Cerebellar nuclear complex (tissue), 1 donor: ENCODE measurements at places on chromosomes 13 and 19.

- DNase-seq, result no peak
Observed at GRCh38 chr19:1474011-1474764, 4.8 kb downstream of the C19orf25 start.

GRCh38 chr13:45084515-45084914 is 35.8 kb upstream of the GTF2F2 start:
- no peak for DNase-seq

GRCh38 chr13:102191951-102192502 is 209.8 kb downstream of the FGF14 start:
- DNase-seq, result no peak

- no peak for DNase-seq
Observed at GRCh38 chr13:110650436-110650835, 35.1 kb downstream of the NAXD start.

DNA sequence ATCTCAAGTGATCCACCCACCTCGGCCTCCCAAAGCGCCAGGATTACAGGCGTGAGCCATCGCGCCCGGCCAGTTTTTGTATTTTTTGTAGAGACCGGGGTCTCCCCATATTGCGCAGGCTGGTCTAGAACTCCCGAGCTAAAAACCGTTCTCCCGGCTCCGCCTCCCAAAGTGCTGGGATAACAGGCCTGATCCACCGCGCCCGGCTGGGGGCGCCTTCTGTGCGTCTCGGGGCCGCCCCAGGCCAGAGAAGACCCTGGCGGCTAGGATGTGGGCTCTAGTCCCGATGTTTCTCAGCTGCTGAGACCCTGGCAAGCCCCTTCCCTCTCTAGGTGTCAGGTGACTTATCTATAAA is 3.6 kb downstream of the ARHGAP45 start:
- DNase-seq, result no peak

- no peak for DNase-seq
Observed at GRCh38 chr19:51027126-51027806, 850 bp upstream of the KLK11 start.

DNA sequence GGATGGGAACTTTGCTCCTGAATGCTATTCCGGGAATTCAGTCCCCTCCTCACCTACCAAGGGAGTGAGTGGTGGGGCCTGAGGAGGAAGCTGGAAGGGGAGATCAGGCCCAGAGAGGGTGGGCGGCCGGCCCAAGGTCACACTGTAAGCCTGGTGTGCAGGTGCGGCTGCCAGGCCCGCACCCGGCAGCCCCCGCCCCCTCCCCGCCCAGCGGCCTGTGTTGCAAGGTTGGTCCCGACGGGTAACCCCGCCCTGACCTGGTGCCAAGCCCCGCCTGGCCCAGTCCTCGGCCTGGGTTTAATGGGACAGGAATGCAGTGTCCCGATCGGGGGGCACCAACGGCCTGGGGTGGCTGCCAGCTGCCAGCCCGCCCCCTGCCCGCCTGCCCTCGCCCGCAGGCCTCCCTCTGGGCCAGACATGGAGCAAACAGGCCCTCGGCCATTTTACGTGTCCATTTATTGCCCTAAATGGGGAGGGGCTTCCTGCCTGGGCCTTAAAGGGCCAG is 5.5 kb downstream of the ZBTB7A start:
- no peak for DNase-seq

GRCh38 chr13:23902975-23903905 is 5.9 kb upstream of the C1QTNF9B start:
- DNase-seq, result no peak

GRCh38 chr13:24827799-24828198 is 63.8 kb downstream of the RNF17 start:
- no peak for DNase-seq

- DNase-seq, result no peak
Observed at GRCh38 chr13:99813336-99814095, 158.1 kb downstream of the ZIC5 start.

- DNase-seq, result no peak
Observed at GRCh38 chr19:14683439-14683838, 6.4 kb upstream of the ZNF333 start.

GRCh38 chr19:35117799-35118198 is 2.2 kb downstream of the FXYD3 start:
- no peak for DNase-seq

DNA sequence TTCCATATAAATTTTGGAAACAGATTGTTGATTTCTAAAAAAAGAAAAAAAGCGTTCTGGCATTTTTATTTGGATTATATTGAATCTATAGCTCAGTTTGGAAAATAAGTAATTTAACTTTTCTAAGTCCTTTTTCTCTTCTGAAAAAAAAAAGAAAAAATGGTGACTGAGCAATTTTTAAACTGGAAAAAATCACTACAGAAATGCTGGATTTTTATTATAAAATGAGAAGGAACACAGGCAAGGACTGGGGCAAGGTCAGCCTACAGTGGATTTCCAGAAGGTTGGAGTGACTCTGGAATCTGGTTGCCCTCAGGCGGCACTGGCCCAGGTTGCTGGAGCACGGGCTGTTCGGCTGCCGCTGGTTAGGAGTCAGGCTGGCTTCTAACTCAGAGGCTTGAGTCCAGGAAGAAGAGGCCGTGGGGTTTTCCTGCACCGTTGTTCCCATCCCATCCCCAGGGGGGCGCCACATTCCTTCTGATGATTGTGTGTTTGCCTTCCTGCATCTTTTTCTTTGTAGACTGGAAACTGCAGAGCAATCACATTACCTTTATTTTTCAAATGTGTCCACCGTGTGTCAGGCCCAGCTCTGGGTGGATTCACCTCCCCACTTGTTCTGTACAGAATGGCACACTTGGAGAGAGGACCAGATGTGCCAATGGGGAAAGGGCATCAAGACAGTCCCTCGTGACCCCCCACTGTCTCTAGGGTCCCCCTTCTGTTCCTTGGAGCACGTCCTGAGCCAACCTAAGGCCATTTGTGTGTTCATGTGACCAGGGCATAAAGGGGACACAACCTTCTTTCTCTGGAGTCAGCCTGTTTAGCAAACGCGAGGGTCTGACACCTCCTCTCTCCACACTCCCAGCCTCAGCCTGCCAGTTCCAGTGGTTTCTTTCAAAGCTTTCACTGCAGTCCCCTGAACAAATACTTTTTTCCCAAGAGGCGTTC is 44.5 kb upstream of the GTF3A start:
- no peak for DNase-seq

- no peak for DNase-seq
Observed at GRCh38 chr19:51944798-51945552, 17.7 kb downstream of the ZNF613 start.

GRCh38 chr13:84962849-84963248 is 836.4 kb downstream of the SLITRK6 start:
- no peak for DNase-seq

- DNase-seq, result no peak
Observed at GRCh38 chr13:59182241-59182640, 981.5 kb downstream of the DIAPH3 start.
